ENCODE measurements at places on chromosomes 6 and 20.

GRCh38 chr6:142914937-142915697 lies 29.9 kb downstream of the HIVEP2 start:
- no peak for DNase-seq

GRCh38 chr6:73250016-73250415 lies 13.0 kb downstream of the KHDC1 start:
- DNase-seq = no peak

DNA sequence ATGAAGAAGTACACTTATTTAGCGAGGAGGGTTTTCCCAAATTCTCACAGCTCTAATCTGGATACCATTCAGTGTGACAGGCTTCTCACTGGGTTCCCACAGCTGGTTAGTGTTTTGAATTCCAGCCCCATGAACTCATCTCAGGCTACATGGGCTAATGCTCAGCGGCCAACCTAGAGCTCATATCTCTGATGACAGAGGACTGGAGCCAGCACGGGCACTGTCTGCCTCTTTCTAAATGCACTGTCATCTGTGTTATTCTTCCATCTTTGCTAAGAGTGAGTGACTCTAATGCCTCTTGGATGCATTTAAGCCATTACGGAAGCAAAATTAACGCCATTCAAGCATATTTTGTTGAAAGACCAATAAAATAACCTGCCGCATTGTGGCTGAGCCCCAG lies 308.9 kb upstream of the JAG1 start:
- DNase-seq = no peak

- DNase-seq = no peak
Observed at GRCh38 chr6:34349211-34349610, 43.3 kb downstream of the NUDT3 start.

DNA sequence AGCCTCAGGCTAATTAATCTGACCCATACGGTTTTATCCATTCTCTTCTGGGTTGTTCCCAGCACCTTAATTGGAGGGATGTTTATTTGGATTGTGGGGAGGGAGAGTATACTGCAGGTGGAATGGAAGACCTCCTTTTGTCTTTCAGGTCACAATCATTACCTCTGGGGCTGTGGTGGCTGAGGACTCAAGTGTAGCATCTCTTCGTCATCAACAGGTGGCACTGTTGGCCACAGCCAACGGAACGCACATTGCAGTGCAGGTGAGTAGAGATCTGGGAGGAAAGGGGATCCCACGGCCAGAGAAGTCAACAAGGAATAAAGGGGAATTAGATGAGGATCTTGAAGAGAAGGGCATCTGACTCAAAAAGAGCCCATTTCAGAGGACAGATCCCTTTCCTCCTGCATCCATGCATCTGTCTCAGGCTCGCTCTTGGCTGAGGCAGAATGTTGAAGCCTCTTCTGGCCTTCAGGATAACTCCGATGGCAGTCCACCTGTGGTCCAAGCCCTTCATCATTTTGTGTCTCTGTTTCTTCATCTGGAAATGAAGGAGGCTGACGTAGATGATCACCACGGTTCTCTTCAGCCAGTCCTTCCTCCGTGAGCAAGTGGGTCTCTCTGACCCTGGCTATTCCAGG lies 3.2 kb upstream of the DEF6 start:
- DNase-seq = peak; percentile 52

- DNase-seq = peak; percentile 27
Observed at GRCh38 chr20:20568604-20569205, 143.7 kb downstream of the RALGAPA2 start.

DNA sequence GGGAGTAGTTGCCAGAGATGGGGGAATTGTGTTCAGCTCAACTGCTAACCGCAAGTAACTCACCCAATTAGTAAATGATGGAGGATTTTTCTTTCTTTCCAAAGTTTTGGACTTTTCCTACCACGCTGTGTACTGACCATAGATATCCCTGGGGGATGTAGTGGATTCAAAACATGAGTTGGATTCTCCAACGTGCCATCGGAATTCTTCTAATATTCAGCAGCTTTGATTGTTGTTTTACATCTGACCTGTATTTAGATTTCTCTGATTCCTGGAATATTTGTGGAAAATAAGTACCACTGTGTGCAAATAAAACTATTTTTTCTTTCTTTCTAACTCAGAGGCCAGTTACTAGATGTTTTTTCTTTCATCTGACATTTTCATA lies 1.1 kb downstream of the CCDC170 start:
- DNase-seq = no peak
